ENCODE measurements at places on chromosomes 12 and 14.

GRCh38 chr12:39830852-39831520 is 211.4 kb upstream of the ABCD2 start:
- DNase-seq, result no peak

GRCh38 chr14:99459481-99460100 is 21.1 kb downstream of the SETD3 start:
- no peak for DNase-seq

DNA sequence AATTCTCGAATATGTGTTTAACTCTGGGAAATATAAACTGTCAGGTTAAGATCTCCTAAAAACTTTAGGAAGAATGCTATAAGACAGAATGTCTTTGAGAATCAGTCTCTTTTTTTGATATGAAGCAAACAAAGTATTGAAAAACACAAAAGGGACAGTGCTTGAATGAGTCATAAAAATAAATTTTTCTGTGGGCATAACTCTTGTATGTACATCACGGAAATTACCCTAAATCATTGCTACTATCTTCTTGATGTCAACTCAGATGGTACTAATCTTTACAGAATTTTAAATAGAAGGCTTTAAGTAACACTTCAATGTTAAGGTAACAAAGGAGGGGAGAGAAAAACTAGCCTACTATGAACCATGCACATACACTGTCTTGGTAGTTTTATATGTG is 244.0 kb upstream of the AMIGO2 start:
- no peak for DNase-seq

DNA sequence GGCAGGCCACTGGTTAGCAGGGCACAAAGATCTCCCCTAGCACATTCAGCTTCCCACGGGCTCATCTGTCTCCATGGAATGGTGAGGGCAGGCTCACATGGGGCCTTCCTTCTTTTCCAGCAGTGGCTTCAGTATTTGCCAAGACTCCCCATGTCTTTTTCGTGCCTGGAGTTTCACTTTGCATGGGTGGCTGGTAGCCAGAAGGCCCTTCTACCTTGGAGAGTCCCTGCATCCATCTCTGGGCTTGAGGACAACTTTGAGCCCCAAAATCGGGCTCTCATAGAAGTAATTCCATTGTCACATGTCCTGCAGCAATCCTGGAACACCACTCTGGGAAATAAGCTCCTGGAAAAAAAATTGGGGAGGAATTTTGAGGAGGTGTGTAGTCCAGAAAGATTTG is 42.1 kb downstream of the NFKBIA start:
- no peak for DNase-seq

- no peak for DNase-seq
Observed at GRCh38 chr12:3603576-3603975, 112.6 kb downstream of the PRMT8 start.

DNA sequence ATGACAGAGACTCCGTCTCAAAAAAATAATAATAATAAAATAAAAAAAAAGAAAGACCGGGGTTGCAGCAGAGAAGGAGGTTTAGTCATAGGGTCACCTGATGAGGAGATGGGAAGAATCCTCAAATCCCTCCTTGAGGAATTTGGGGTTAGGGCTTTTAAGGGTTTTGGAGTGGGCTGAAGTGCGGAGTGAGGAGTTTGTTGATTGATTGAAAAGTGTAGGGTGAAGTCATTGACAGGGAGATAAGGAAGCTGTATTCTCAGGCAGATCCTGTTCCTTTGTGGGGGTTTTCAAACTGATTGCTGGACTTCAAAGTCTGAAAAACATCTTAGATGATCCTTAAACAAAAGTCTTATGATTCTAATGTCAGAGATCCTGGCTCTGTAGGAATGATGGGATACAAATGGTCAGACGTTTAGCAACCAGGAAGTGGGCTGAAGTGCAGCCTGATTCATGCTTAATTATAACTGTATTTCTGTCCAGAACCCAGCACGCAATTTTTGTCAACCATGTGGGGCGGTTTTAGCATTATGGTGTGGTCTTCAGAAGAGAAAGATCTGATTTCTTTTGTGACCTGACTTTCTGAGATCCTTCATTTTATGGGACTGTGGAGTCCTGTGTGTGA is 16.0 kb downstream of the FNTB start:
- no peak for DNase-seq

DNA sequence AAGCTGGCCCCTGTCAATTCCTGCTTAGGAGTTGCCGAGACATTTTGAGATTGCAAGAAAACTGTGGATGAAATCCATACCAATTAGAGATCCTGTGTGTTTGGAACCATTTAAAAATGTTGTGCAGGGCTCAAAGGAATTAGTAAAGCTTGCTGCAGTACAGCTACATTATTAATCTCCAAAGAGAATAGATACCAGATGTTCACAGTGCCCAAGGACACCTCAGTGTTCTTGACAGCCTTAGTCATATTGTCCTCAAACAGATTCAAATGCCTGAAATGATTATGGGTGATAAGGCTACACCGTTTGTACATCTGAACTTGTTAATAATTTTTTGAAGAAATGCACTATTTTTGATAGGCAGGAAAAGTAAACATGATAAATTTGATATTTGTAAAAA is 164.6 kb downstream of the MSRB3 start:
- DNase-seq, result no peak

- DNase-seq, result no peak
Observed at GRCh38 chr14:50343434-50343833, 31.3 kb downstream of the DMAC2L start.

DNA sequence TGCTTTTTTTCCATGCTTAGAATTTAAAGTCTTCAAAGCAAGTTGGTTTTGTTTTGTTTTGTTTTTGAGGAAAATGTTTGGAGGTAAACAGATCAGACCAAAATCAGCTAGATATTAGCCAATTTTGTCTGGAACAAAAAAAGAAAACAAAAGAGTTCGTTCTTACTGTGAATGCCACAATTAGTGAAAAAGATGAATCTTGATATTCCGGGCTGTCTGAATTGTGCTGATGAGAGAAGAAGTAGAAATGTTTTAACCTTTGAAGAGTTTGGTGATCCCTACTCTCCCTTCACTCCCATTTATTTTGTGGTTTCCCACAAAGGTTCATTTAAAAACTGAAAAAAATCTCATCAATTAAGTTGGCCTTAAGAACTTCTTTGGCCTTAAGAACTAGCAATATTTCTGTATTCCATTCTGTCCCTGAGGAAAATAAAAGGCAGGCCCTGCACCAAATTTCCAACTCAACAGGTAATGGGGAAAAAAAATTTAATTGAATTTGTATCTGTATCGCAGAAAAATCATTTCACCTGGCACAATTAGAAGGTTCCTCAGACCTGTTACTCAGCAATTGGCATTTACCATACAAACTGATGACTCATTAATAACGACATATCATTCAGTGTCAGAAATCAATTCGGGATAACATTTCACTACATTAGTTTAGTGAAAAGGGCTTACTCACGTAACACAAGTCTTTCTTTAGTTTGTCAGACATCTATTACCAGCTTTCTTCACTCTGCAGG is 562 bp upstream of the GLIPR1L2 start:
- DNase-seq, result no peak

DNA sequence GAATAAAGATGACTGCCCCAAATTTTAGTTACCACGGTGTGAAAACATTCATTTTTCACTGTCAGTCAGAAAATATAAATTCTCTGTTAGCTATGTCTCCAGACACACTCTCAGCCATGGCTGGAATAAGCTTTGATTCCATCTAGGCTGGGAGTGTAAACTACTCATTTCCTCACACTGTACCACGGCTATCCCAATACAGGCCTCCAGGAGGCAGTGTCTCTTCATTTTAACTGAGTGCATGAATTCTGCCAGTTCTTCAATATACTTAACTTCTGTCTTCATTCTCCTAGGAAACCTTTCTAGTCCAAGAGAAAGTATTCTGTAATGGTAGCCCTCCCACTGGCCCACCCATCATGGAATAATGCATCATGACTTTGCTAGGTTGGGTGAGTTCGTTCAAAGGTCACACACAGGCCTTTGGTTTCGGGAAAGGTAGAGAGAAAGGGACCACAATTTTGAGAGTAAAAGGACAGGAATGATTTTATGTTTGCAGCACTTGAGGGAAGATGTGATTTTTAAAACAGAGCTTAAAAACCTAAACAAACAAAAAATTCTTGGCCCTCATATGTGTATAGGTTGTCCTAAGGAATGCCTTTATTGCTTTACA is 381.1 kb downstream of the SEC23A start:
- DNase-seq, result peak; percentile 47

GRCh38 chr12:62618930-62619329 is 152.3 kb downstream of the MON2 start:
- DNase-seq, result no peak

- no peak for DNase-seq
Observed at GRCh38 chr12:5977556-5977955, 32.5 kb upstream of the ANO2 start.

GRCh38 chr12:81021834-81022233 is 56.0 kb upstream of the ACSS3 start:
- no peak for DNase-seq

GRCh38 chr14:98371141-98371540 is 900.9 kb downstream of the BCL11B start:
- DNase-seq, result no peak

Data from neuronal stem cell (in vitro differentiated cells).